ENCODE measurements at places on chromosomes 7 and 10.

DNA sequence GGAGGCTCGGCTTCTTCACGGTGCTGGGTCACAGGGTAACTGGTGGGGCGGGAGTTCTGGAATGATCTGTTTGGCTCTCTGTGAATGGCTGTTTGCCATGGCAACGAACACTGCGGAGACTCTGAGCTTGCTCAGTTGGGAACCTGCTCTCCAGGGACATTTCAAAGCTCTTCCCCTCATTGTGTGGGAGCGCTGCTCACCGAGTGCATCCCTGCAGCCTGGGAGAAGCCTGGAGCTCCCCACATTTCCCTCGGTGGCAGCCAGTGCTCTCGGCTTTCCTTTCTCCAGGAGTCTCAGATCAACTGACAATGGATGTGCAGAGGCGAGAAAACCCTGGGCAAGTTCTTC is 57.6 kb upstream of the CACUL1 start:
- H3K4me3 ChIP-seq: no peak overlapping the region
- no peak for DNase-seq
- no peaks in the 10 kb centered on the region for H3K36me3 ChIP-seq
- no peaks in the 10 kb centered on the region for H3K4me1 ChIP-seq

GRCh38 chr7:8042796-8043535 is 74.4 kb downstream of the GLCCI1 start:
- H3K27me3 ChIP-seq: no peaks in the 10 kb centered on the region
- H3K27ac ChIP-seq: no peak overlapping the region
- peaks cover 10% of the 10 kb centered on the region for H3K36me3 ChIP-seq
- peaks cover 5% of the 10 kb centered on the region for H3K4me1 ChIP-seq
- no peak for DNase-seq

DNA sequence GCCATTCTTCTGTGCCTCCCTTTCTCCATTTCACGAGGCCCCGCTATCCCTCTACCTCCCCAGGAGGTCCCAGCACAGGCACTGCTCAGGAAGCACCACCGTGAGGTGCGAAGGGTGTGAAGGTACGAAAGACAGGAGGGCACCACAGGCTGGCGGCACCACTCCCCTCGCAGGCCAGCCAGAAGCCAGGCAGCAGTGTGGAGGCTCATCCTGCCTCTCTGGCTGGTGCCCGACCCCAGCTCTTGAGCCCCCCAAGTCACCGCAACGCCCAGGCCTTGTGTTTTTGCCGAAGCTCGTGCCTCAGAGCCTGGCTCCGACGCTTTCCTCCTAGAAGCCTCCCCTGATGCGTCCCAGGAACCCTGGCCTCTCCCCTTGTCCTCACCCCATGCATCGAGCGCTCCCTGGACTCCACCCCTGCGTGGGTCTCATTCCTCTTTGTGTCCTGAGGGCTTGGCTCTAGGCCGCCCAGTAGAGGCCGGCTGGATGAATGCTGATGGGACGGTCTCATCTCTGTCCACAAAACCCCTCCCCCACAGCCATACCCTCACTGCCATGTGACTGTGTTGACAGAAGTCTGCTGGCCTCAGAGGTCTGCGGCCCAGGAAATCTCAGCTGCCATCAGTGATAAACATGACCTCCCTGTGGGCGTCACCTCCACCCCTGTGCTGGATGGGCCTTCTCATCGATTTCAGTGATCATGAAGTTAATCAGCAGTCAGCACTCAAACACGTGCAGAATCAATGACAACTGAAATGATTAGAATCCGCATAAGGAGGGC is 19.3 kb downstream of the BRI3 start:
- DNase-seq: no peak
- H3K27me3 ChIP-seq: no peaks in the 10 kb centered on the region
- no peak overlapping the region for H3K27ac ChIP-seq

DNA sequence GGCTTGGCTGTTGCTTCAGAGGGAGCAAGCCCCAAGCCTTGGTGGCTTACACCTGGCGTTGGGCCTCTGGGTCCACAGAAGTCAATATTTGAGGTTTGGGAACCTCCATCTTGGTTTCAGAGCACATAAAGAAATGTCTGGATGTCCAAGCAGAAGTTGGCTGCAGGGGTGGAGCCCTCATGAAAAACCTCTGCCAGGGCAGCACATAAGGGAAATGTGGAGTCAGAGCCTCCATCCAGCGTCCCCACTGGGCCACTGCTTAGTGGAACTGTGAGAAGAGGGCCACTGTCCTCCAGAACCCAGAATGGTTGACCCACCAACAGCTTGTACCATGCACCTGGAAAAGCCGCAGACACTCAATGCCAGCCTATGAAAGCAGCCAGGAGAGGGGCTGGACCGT is 573.5 kb upstream of the ZWINT start:
- no peaks in the 10 kb centered on the region for H3K27me3 ChIP-seq
- H3K4me1 ChIP-seq: no peaks in the 10 kb centered on the region
- no peak overlapping the region for H3K4me3 ChIP-seq
- H3K36me3 ChIP-seq: no peaks in the 10 kb centered on the region

GRCh38 chr7:128352153-128352537 is 8.4 kb upstream of the RBM28 start:
- H3K4me3 ChIP-seq: no peak overlapping the region
- no peaks in the 10 kb centered on the region for H3K4me1 ChIP-seq
- peak; percentile 26 for DNase-seq
- H3K27ac ChIP-seq: no peak overlapping the region
- no peaks in the 10 kb centered on the region for H3K36me3 ChIP-seq

DNA sequence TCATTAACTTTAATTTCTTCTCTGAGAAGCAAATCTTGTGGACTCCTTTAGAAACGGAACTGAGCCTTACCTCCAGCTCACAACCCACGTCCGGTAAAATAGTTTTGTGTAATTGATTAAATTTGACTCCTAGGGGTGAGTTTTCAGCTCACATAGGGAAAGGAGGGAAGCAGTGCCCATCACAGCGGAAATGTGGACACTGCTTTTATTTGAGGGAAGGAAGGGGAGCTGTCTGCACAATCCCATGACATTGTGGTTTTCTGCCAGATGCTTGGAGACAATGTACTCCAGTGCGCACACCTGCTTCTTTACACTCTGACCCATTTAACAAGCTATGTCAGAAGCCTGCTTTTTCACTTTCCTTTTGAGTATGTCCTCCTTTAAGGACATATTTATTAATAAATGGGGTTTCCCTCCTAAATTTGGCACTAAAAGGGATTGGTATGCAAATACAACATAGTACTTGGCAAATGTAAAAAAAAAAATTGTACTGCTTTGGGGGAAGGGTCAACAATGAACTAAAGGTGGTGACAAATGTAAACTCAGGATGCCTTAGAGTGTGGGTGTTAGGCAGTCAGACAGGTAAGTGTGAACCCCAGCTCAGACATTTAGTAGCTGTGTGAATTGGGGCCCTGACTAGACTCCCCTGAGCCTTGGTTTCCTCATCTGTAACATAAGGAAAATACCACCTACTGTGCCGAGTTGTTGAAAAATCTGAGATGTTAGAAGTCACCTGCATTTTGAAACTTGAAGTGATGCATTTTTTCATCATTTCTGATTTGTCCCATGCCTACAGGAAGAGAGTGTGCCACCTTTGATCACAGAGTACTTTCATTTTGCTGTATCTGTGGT is 90.2 kb upstream of the KLF6 start:
- H3K36me3 ChIP-seq: no peaks in the 10 kb centered on the region
- no peaks in the 10 kb centered on the region for H3K27me3 ChIP-seq
- DNase-seq: no peak
- peak overlapping the region; percentile 98 for H3K27ac ChIP-seq

DNA sequence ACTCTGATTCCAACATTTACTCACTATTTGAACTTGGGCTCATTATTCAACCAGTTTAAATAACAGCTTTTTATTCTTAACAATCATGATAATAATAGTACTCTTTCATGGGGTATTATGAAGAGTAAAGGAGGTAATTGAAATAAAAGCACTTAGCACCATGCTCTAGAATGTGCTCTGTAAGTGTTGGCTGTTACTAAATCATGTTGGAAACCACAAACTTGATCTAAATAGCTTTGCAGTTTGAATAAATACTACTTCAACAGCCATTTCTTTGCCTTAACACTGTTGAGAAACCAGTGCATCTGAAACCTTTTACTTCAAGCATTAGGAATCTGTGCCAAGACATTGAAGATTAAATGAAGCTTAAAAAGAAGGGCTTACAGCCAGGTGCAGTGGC is 7.9 kb upstream of the UPF2 start:
- no peaks in the 10 kb centered on the region for H3K36me3 ChIP-seq
- H3K4me3 ChIP-seq: no peak overlapping the region
- DNase-seq: no peak
- no peaks in the 10 kb centered on the region for H3K27me3 ChIP-seq
- H3K4me1 ChIP-seq: no peaks in the 10 kb centered on the region

GRCh38 chr7:75727881-75728593 is 10.7 kb downstream of the HIP1 start:
- peak overlapping the region; percentile 19 for H3K4me3 ChIP-seq
- H3K36me3 ChIP-seq: no peaks in the 10 kb centered on the region
- H3K27me3 ChIP-seq: no peaks in the 10 kb centered on the region
- H3K4me1 ChIP-seq: peaks cover 6% of the 10 kb centered on the region
- H3K27ac ChIP-seq: peak overlapping the region; percentile 75

GRCh38 chr10:34295142-34295548 is 520.0 kb downstream of the PARD3 start:
- H3K36me3 ChIP-seq: no peaks in the 10 kb centered on the region
- no peaks in the 10 kb centered on the region for H3K4me1 ChIP-seq
- DNase-seq: no peak
- H3K27ac ChIP-seq: no peak overlapping the region
- H3K27me3 ChIP-seq: no peaks in the 10 kb centered on the region
- no peak overlapping the region for H3K4me3 ChIP-seq

- peak overlapping the region; percentile 72 for H3K27ac ChIP-seq
- H3K4me3 ChIP-seq: peak overlapping the region; percentile 6
- peak; percentile 30 for DNase-seq
- no peaks in the 10 kb centered on the region for H3K27me3 ChIP-seq
Measured at GRCh38 chr7:26155531-26156375, 3.8 kb downstream of the NFE2L3 start.

GRCh38 chr10:66755474-66755873 is 170.4 kb upstream of the LRRTM3 start:
- no peaks in the 10 kb centered on the region for H3K27me3 ChIP-seq
- no peak overlapping the region for H3K27ac ChIP-seq
- no peaks in the 10 kb centered on the region for H3K36me3 ChIP-seq
- H3K4me3 ChIP-seq: no peak overlapping the region

GRCh38 chr10:126235091-126235978 is 152.9 kb downstream of the ADAM12 start:
- no peak overlapping the region for H3K4me3 ChIP-seq
- no peaks in the 10 kb centered on the region for H3K36me3 ChIP-seq
- H3K27ac ChIP-seq: no peak overlapping the region
- H3K4me1 ChIP-seq: no peaks in the 10 kb centered on the region

GRCh38 chr7:99019523-99020412 is 124.1 kb downstream of the SMURF1 start:
- no peak overlapping the region for H3K4me3 ChIP-seq
- H3K4me1 ChIP-seq: no peaks in the 10 kb centered on the region
- peaks cover 28% of the 10 kb centered on the region for H3K36me3 ChIP-seq
- no peak overlapping the region for H3K27ac ChIP-seq
- DNase-seq: no peak

DNA sequence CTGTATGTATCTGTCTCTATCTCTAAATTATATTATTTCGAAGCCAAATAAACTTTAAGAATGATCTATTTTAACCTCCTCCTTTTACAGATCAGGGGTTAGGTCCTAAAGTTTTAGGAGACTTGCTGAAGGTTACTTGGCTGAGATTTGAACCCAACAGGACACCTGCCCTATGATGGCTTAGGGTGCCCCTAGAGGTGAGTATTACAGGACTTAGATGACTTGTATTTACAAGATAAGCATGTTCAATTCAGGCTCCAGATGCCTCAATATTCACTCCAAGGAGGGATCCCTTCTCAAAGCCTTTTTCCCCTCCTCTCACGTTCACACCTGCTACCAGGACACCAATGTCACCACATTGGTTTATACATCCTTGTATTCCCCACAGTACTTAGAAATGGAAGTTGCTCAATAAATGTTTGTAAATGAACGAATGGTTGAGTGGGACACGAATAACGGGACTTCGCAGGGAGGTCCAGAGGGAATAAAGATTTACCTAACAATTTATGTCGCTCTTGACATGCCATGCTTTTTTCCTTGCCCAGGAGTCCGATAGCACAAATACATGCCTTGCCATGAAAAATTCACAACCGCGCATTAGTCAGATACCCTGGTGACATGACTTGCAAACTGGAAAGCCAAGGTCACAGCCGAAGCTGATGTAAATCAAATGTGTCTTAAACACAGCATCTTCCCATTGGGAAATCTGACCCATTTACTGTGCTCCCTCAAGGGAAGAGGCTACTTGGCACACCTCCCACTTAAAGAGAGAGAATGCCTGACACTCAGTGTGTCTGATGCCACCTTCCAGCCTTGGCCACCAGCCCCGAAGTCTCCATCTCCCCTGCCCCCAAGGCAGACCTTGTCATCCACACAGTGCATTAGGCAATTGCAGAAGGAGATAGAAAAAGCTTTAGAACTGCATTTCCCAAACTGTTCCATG is 872.2 kb upstream of the AUTS2 start:
- no peaks in the 10 kb centered on the region for H3K4me1 ChIP-seq
- H3K27me3 ChIP-seq: no peaks in the 10 kb centered on the region
- no peak overlapping the region for H3K4me3 ChIP-seq
- no peaks in the 10 kb centered on the region for H3K36me3 ChIP-seq
- H3K27ac ChIP-seq: no peak overlapping the region
- no peak for DNase-seq

- H3K4me3 ChIP-seq: no peak overlapping the region
- no peaks in the 10 kb centered on the region for H3K27me3 ChIP-seq
- H3K4me1 ChIP-seq: no peaks in the 10 kb centered on the region
- peak; percentile 3 for DNase-seq
- H3K27ac ChIP-seq: no peak overlapping the region
- no peaks in the 10 kb centered on the region for H3K36me3 ChIP-seq
Measured at GRCh38 chr10:74750848-74751274, 75.5 kb upstream of the KAT6B start.

GRCh38 chr10:124642088-124642710 is 102.0 kb downstream of the FAM53B start:
- peaks cover 39% of the 10 kb centered on the region for H3K4me1 ChIP-seq
- H3K27ac ChIP-seq: peak overlapping the region; percentile 87
- no peaks in the 10 kb centered on the region for H3K27me3 ChIP-seq
- peak; percentile 49 for DNase-seq
- H3K4me3 ChIP-seq: no peak overlapping the region
- H3K36me3 ChIP-seq: peaks cover 17% of the 10 kb centered on the region

DNA sequence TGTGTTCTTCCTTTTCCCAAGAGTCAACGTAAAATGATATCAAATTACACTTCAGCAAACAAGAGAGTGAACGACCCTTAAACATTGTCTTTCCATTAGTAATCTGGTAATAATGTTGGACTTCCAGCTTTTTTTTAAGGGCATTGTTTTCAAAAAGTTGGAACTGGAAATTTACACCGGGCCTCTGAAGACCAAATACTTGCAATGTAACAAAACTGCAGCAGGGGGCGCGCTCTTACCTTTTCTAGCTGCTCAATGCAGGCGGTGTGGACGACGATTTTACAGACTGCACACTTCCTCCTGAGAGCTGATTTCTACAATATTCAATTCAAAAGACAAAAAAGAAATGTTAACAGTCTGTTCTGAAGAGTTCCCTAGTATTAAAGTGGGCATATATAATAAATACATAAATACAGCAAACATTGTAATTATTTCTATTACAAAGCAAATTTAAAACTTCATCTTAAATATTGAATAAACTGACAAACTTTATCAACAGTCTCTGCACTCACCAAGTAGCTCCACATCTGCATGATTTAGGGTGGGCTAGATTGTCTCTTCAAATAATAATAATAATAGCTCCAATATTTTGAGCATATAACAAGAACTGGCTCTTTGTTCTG is 190.4 kb downstream of the DGKI start:
- H3K36me3 ChIP-seq: no peaks in the 10 kb centered on the region
- H3K27me3 ChIP-seq: peaks cover under 1% of the 10 kb centered on the region
- peak; percentile 28 for DNase-seq
- no peak overlapping the region for H3K4me3 ChIP-seq
- H3K27ac ChIP-seq: no peak overlapping the region
- no peaks in the 10 kb centered on the region for H3K4me1 ChIP-seq

All from T-cell (primary cell).